ENCODE measurements at places on chromosomes 13 and 19. TPM values are rescaled to one million over a fixed set of nuclear protein-coding genes. Genes with fewer than 3 reads are reported as not detected.

Gene KLK7
- not detected for total RNA-seq

Gene HNRNPA1L2
- 3.2 TPM for total RNA-seq

Gene ZNF841
- 8.5 TPM for total RNA-seq

Gene OR10H1
- total RNA-seq: not detected

Gene CGB5
- not detected for total RNA-seq

Gene RHPN2
- total RNA-seq: 1.0 TPM

Gene GAPDHS
- total RNA-seq: not detected

Gene TNNT1
- 140 TPM for total RNA-seq

Gene CABP5
- total RNA-seq: not detected

Gene SRRM5
- 0.30 TPM for total RNA-seq

Gene PSG11
- not detected for total RNA-seq

Gene CERS1
- total RNA-seq: 1.4 TPM

Gene FSD1
- not detected for total RNA-seq

Gene CGB2
- not detected for total RNA-seq

Gene CADM4
- 6.9 TPM for total RNA-seq

Gene GPR12
- total RNA-seq: 0.14 TPM

Gene BIVM
- total RNA-seq: 37.5 TPM

Gene PSG3
- total RNA-seq: not detected

Gene FPR3
- total RNA-seq: 3.6 TPM

Gene CEACAM3
- total RNA-seq: not detected

Gene EHD2
- total RNA-seq: 48.2 TPM

Gene INAFM1
- total RNA-seq: 12.2 TPM

Gene NCCRP1
- not detected for total RNA-seq

Gene MBD3L3
- not detected for total RNA-seq

Gene MPND
- total RNA-seq: 19.2 TPM

Gene TPTE2
- total RNA-seq: not detected

Gene KIRREL2
- total RNA-seq: not detected

Gene PSG6
- not detected for total RNA-seq

Gene TYROBP
- total RNA-seq: 26.2 TPM

Gene COMMD6
- 145 TPM for total RNA-seq

Gene PROZ
- total RNA-seq: not detected

Gene VSIG10L
- total RNA-seq: 0.66 TPM

Gene KLK12
- total RNA-seq: not detected

Gene ZNF888
- 1.6 TPM for total RNA-seq

Gene RDH8
- total RNA-seq: not detected

Gene BEST2
- not detected for total RNA-seq

Gene SIGLEC12
- 0.11 TPM for total RNA-seq

Gene ZNF541
- total RNA-seq: 0.99 TPM

Gene KLK1
- total RNA-seq: 0.41 TPM

Gene ASPDH
- not detected for total RNA-seq

Gene ZNF613
- 3.4 TPM for total RNA-seq

Gene DLL3
- total RNA-seq: not detected

Gene SLC10A2
- total RNA-seq: not detected

Gene NKG7
- total RNA-seq: 1.8 TPM

Gene ZNF583
- total RNA-seq: 7.0 TPM

Gene COX6B2
- not detected for total RNA-seq

Gene PEG3
- total RNA-seq: 10.0 TPM

Gene DIAPH3
- 0.25 TPM for total RNA-seq

Gene URAD
- not detected for total RNA-seq

Gene C19orf85
- total RNA-seq: not detected

Data from left ventricle myocardium inferior (tissue), 1 donor.